ENCODE measurements at places on chromosomes 7 and 10.
A peak's percentile ranks its signal among the peaks of the same experiment; 100 is the strongest.

- DNase-seq = no peak
Observed at GRCh38 chr7:94289071-94289470, 105.6 kb upstream of the COL1A2 start.

DNA sequence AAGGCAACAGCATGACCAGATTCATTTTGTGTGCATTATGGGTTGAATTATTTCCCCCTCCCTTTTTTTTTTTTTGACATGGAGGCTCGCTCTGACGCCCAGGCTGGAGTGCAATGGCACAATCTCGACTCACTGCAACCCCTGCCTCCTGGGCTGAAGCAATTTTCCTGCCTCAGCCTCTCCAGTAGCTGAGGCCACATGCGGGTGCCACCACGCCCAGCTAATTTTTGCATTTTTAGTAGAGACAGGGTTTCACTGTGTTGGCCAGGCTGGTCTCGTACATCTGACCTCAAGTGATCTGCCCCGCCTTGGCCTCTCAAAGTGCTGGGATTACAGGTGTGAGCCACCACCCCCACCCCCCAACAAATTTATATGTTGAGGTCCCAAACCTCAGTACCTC is 42.0 kb downstream of the ZNF783 start:
- DNase-seq = no peak

DNA sequence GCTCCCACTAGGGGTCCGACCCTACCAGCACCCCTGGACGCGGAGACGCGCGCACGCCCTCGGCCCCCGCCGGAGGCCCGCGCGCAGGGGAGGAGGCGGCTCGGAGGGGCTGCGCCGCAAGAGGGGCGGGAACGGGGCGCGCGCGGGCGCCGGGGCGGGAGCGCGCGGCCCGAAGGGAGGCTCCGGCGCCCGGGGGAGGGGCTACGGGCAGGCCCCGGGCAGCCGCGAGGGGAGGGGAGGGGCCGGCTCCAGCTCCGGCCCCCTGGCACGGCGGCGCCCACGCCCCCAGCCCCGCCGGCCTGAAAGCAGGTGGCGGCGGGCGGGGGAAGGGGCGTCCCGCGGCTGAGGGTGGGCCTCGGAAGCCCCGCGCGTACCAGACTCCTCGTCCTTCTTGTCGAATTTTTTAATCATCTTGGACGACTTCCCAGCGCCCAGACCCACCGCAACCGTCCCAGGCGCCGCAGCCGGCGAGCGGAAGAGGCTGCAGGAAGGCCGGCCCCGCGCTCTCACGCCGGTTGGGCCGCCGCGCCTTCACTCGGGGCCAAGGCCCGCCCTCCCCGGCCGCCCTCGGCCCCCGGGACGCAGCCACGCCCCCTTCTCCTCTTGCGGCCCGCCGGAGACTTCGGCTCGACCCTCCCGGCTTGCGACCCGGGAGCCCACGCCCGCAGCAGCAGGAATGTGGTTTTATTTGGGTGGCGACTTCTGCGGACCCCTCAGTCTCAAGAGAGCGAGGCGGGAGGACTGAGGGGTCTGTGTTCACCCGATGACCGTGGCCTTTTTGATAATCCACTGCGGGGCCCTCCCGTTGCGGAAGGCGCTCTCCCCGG is at the start of gene COPG2:
Gene COPG2, minus strand, starts transcription at position 491 of the 827 bp plus-strand sequence. Its CDS starts 80 bp downstream, at position 411.
- peak; percentile 86 for DNase-seq

DNA sequence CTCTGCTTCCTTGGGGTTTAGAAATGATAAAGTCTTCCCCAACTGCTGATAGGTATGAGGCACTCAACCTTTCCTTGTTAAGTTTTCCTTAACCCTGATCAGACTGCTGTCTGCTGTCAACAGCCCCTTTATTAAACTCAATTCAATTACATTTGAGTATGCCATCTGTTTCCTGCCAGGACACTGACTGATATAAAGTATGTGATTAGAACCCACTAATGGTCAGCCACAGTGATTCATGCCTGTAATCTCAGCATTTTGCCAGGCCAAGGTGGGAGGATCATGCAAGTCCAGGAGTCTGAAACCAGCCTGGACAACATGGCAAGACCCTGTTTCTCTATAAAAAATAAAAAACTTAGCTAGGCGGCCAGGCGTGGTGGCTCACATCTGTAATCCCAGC is 18.1 kb downstream of the BAZ1B start:
- no peak for DNase-seq

DNA sequence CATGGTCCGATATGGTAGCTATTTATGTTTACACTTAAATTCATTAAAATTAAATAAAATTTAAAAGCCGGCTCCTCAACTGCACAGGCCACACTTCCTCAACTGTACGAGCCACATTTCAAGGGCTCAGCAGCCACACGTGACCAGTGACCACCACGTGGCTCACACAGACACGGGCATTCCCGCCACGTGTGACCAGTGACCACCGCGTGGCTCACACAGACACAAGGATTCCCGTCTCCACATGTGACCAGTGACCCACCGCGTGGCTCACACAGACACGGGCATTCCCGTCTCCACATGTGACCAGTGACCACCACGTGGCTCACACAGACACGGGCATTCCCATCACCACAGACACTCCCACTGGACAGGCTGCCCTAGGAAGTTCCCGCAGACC is 91.3 kb downstream of the PDGFA start:
- no peak for DNase-seq

DNA sequence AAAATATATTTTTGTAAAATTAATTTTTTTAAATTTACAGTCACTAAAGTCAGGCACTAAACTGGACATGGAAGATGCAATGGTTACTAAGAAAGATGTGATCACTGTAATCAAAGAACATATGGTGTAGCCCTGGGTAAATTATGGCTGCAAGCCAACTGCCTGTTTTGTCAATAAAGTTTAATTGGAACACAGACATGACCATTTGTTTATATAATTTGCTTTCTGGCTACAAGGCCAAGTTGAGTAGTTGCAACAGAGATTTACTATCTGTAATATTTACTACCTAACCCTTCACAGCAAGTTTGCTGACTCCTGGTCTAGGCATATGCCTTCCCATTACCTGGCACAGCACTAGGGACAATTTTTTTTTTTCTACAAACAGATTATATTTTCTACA is 448.9 kb downstream of the ADRA2A start:
- DNase-seq = no peak

DNA sequence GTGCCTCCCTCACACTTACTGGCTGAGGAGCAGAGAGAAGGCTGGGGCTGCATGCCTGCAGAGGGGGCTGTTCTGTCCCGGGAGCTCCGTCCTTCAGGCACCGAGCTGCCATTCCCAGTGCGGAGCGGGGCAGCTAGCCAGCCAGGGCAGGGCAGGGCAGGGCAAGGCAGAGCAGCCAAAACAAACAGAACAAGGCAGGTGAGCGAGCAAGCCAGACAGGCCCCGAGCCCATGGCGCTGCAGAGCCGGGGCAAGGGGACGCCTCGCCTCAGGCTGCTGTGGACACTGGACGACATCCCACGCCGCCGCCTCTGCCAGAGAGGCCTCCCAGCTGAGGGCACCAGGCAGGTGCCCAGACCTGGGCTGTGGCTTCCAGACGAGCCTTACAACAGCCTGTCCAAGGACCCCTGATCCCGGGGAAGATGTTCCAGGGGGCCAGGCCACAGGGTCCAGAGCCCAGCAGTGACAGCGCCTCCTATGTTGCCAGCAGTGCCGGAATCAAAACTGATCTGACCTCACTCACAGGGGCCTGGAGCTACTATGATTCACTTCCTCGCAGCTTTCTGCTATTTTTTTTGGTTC is 8.2 kb upstream of the NDST2 start:
- no peak for DNase-seq

- no peak for DNase-seq
Observed at GRCh38 chr7:159050704-159051103, 94.0 kb downstream of the VIPR2 start.

- no peak for DNase-seq
Observed at GRCh38 chr7:24692592-24692991, 64.7 kb downstream of the GSDME start.

- no peak for DNase-seq
Observed at GRCh38 chr10:92880233-92880861, 32.0 kb downstream of the EXOC6 start.

- no peak for DNase-seq
Observed at GRCh38 chr7:124387056-124387455, 354.2 kb upstream of the TMEM229A start.

DNA sequence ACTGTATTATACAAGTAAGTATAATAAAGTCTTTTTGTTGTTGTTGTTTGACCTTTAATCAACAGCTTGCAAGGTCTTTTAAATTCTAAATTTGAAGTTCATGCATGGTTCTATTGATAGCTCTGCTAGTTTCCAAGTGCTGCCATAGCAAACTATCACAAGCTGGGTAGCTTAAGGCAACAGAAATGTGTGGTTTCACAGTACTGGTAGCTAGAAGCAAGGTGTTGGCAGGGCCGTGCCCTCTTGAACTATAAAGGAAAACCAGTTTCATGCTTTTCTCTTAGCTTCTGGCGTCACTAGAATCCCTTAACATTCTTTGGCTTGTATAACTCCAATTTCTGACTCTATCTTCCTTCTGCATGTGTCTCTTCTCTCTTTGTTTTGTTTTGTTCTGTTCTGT is 1021.9 kb upstream of the AUTS2 start:
- DNase-seq = no peak

DNA sequence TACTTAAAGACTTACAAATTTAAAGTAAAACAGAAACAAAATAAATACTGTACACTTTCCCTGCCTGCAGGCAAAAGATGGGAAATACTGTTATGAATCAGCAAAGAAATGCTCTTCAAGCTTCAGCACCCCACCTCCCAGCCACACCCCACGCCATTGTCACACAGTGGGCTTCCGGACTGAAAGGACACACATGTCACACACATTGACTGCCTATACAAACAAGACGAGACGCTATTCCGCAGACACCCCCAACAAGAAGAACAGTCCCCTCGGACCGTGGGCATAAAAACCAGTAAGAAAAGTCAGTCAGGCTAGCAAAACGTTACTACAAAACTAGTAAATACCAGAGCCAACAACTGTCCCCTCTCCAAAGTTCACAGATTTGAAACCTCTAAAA is 22.2 kb upstream of the PARP12 start:
- no peak for DNase-seq

DNA sequence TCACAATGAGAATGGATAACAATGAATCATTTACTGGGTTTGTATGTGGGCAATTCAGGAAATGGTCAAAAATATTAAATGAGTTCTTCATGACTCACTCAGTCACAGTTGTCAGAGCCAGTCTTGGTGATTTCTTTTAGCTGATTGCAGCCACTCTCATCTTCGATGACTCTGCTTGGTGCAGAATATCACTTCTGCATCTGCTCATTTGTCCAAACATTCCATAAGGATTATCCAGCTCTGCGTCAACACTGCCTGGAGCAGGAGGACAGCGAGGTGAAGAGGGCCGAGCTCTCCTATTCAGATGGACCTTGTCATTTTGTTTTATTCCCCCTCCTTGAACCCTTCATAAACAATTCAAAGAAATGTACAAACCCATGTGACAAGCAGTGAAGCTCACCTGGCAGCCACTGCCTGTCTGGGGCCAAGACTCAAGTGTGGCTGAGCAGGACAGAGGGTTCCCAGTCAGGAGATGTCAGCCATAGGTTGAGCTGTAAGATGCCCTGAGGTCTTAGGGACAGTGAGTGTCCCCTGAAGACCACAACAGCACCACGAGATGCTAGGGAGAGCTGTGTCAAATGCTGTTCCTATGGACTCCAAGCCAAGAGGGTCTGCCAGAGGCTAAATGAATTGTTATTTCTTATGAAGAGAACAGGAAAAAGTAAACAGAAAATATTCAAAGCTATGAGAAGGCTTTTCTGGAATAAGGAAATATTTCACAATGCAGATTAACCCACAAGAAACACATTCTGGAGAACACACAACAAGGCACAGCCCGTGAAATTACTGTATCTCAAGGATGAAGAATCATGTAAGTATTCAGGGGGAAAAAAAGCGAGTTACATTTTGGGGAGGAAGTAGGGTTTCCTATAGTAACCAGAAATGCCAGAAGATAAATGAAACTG is 33.1 kb upstream of the EGFR start:
- no peak for DNase-seq

DNA sequence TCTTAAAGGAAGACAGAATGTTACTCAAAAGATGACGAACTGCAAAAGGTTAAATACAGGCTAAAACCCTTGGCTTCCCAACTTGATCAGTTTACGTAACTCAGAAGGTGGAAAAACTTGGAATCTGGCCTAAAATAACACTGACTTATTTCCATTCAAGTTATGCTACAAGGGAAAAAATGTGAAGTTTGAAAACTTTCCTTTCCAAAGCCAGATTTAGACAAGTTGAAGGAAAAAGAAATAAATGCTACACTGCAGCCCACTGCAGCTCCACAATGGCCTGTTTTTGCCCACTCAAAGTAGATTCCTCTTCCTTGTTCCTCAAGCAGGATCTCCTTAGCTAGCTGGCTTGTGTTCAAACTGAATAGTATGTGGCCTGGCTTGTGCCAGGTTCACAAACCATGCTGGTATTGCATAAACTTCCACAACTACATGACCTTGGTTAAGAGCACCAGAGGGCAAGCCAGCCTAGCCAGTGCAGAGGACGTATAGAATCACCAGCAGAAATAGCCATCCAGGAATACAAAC is 166.2 kb downstream of the CPEB3 start:
- no peak for DNase-seq

DNA sequence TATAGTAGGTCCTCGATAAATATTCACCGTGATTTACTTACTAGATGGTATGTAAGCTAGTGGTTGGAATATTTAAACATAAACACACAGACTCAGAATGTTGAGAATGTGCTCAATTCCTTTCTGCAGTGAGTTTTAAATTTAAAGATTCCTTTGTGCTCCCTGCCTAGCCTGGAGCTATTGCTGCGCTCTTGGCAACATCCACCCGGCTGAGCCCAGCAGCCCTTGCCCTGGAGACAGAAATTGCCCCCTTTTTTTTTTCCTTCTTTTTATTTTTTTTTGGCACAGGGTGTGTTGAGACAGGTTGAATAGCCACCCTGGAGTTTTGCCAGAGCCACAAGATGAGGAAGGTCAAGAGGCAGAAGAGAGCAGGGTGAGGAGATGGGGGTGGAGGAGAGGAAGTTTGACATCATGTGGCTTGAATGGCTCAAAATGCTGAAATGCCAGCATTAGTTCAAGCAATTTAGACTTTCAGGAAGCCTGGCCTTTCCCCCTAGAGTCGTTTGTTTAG is 180.8 kb downstream of the PRKCQ start:
- no peak for DNase-seq

DNA sequence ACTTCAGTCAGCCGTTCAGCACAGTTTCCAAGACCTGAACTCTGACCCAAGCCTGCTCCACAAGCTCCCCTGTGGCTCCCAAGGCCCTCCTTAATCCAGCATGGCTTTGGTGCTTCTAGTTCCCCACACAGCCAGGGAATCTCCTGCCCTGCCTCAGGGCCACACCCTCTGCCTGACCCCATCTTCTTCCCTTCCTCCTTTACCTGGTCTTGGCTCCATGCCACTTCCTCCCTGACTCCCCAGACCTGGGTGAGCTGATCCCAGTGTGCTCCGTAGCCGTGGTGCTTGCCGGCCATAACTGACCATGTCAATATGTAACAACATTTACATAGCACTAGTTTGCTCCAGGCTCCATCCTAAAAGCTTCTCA is 20.0 kb downstream of the TMEM273 start:
- no peak for DNase-seq

DNA sequence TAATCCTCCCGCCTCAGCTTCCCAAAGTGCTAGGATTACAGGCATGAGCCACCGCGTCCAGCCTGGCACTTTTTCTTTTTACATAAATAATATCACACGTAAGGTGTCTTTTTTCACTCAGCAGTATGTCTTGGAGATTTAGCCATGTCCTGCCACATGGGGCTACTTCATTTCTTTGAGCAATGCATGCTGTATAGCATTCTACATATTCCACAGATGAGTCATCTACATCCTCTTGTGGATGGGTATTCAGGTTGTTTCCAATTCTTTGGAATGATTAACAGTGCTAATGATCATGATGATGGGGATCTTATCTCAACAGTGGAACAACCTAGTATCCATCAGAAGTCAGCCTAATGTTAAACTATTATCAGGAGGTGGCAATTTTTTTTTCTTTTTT is 50.8 kb downstream of the ZNF503 start:
- no peak for DNase-seq

All from NCI-H187 (cell line).